Effector CD4-positive, alpha-beta T cell (primary cell): ENCODE measurements at places on chromosomes 16 and 17.

DNA sequence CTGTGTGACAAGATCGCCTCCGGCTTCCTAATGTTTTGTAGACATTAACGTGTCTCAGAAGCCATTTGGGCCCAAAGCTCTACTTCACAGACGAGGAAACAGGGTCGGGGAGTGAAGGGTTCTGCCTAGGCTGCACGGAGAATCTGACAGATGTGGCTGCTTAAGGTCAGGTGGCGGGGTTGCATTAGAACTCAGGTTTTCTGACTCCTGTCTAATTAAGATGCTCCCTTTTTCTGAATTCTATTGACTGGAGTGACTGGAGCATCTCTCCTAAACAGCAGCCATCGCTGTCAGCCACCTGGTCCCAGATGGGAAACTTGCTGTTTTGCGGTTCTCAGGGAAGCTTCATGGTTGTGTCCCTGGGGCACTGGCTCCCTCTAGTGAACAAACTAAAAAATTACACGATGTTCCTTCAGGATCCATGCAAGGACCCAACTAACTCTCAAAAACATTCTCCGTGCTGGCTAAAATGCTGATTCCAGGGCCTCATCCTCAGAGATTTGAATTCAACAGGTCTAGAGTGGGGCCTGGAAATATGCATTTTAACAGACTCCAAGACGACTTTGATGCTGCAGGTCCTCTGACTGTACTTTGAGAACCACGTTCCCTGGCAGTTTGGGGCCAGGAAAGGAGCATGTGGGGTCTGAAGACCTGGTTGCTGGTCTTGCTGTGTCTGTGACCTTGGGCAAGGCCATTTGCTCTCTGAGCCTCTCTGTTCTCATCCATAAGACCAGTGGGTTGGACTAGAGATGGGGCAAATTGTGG, 117.4 kb downstream of the IRF8 start:
- no peak for DNase-seq

DNA sequence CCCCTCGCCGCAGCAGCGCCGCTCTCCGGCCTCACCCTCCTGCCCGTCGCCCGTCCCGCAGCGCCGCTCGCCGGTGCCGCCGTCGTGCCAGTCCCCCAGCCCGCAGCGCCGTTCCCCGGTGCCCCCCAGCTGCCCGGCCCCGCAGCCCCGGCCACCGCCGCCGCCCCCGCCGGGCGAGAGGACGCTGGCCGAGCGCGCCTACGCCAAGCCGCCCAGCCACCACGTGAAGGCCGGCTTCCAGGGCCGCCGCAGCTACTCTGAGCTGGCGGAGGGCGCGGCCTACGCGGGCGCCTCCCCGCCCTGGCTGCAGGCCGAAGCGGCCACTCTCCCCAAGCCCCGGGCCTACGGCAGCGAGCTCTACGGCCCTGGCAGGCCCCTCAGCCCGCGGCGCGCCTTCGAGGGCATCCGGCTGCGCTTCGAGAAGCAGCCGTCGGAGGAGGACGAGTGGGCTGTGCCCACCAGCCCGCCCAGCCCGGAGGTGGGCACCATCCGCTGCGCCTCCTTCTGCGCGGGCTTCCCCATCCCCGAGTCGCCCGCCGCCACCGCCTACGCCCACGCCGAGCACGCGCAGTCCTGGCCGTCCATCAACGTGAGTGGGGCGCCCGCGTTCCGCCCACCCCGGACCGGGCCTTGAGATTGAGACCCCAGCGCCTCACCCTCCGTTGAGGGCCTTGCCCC, 15.0 kb downstream of the TBKBP1 start:
- DNase-seq, result no peak

DNA sequence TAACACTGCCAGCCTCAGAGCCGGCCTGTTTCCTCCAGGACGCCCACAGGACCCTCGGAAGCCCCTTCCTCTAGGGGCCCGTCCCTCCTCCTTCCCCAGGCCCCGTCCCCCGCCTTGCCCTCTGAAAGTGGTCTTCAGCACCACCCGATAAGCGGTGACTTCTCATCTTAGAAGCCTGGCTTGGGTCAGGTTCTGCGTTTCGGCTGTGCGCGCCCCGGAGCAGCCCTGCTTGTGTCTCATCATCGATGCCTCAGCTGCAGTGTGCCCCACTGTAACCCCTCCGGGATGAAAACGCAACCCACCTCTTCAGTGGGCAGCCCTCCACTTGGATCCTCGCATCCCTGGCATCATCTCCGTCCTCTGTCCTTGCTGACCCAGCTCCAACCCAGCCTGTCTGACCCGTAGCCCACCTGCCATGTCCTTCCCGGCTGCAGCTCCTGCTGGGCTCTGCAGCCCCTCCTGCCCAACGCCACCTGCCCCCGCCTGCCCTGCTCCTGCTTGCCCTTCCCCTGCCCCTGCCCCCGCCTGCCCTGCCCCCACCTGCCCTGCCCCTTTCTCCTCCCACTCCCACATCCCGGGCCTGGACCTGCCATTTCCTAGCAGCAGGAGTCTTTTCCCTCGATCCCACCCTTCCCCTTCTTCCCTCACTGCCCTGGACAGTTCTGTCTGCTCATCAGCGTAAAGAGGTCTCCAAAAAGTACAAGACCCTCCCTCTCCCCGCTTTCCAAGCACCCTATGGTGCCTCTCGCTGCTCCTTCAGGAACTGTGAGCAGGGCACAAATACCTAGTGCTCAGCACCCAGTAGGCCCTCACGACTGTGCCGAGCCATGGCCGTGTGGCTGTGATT, 112.5 kb upstream of the CHMP6 start:
- DNase-seq, result no peak

GRCh38 chr16:9047689-9048301, 43.6 kb upstream of the HAPSTR1 start:
- no peak for DNase-seq

- DNase-seq, result no peak
Observed at GRCh38 chr16:66468321-66468965, 41.3 kb downstream of the BEAN1 start.

- DNase-seq, result no peak
Observed at GRCh38 chr17:56937687-56938086, 23.2 kb downstream of the COIL start.

GRCh38 chr17:58621174-58621573, 70.7 kb downstream of the TEX14 start:
- DNase-seq, result no peak

DNA sequence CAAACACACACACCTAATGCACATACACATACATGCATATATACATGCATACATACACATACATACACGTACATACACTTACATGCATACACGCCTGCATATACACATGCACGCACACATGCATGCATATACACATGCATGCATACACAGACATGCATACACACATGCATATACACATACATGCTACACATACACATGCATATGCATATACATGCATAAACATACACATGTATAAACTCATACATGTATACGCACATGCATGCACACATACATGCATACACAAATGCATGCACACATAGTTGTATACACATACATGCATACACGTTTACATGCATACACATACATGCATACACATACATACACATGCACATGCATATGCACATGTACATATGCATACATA, 23.6 kb upstream of the RMI2 start:
- DNase-seq, result no peak

GRCh38 chr16:2511996-2512734, 1.6 kb upstream of the ATP6V0C start:
- no peak for DNase-seq

GRCh38 chr17:27466743-27467375, 10.6 kb downstream of the KSR1 start:
- DNase-seq, result no peak

GRCh38 chr17:51147650-51148049, 5.7 kb upstream of the NME1 start:
- DNase-seq, result no peak

DNA sequence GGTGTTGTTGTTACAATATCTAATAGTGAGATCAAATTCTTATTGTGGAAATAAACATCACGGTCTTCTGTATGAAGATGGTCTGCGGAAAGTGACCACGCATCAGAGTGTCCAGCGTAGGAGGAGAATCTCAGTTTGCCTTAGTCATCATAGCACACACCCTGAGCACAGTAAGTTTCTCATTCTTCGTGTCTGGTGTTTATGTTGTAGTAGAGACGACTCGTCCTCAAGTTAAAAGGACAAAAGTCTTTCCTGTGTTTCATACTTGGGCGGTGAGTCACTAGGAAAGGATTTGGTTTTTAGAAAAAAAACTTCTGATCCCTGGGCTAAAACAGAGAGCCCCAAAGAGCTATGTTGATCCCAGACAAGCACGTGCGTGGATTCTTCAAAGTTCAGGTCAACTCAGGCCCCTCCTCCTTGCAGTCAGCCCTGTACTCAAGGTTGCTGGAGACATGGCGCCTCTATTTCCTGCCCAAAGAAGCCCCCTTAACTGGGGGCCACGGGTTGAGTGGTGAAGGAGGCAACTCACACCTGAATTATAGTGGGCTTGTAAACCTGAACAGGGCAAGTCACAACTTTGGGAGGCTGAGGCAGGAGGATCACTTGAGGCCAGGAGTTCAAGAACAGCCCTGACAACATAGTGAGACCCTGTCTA, 170.4 kb downstream of the ZFHX3 start:
- DNase-seq, result no peak

- no peak for DNase-seq
Observed at GRCh38 chr16:64153718-64154117, 968.1 kb downstream of the CDH11 start.

DNA sequence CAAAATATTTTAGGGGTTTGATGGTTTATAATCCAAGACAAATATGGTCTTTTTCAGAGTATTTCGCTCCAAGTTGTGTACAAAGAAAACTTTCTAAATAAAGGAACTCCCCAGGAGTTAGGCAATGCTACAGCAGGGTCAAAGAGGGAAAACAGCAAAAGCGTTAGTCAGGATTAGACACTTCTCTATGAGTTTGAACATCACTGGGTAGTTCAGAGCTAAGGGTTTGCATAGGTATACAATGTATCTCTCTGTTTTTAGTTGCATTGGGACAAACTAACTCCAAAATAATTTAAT, 34.8 kb downstream of the FAM20A start:
- no peak for DNase-seq
